ENCODE measurements at places on chromosomes 12 and 14.

DNA sequence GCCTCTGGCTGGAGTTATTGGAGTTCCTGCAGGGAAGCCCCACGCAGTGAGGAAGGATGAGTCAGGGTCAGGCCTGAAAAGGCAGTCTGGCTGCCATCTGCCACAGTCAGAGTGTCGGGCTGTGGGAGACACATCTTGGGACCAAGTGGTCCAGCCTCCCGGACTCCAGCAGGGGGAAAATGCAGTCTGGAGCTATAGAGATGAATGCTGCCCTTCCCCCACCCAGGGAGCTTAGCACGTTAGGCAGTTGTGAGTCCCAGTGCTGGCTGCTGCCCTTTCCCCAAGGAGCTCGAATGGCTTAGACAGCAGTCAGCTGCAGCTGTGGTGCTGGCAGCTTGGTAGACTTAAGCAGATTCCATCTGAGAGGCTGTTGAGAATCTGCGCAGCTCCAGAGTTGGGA, 8.2 kb upstream of the NTS start:
- DNase-seq, result no peak

DNA sequence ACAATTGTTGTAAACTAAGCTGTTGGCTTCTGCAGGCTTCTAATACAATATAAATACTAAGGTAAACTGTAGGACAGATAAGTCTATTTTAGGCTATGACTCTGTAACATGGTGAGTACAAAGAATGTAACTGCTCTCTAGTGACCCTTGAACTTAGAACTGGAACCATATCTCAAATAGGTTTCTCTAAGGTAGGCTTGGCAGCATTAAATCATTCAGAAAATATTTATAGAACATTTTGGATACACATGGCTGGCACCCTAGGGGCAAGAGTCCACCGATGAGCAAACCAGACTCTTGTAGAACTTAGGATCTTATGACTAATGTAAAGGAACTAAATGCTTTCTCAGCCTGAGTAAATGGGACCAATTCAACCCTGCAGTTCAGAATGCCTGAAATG, 19.4 kb upstream of the SLC25A3 start:
- DNase-seq, result no peak

GRCh38 chr14:34277191-34277590, 184.8 kb downstream of the SPTSSA start:
- DNase-seq, result no peak

DNA sequence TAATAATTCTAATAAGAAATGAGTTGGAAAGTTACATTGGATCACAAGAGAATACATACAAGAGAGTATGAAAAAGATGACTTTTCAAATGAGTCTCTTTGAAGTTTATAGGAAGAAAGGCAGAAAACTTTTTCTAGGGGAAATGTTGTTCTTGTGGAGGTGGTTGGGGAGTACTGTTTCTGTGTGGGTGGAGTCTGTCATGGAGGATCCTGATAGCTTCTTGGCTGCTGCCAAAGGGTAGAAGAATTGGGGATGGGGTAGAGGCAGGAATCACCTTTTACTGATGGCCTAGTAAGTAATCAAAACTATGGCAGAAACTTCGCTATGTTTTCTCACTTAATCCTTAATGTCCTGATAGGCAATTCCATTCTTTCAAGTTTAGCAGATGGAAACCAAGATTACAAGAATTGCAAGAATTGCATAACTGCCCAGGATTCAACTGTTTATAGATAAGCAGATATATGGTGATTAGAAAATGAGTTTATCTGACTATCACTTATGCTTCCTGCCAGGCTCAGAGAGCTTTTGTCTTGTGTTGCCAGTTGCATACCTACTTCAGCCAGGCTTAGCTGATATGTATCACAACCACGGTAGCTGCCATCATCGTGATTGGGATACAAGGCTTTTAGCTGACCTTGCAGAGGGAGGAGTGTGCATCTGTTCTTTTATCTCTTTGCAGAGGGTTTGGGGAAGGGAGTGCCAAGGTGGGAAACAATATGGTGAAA, 463.9 kb downstream of the TMTC2 start:
- DNase-seq, result no peak

GRCh38 chr14:35068238-35069012, 22.4 kb downstream of the FAM177A1 start:
- no peak for DNase-seq

DNA sequence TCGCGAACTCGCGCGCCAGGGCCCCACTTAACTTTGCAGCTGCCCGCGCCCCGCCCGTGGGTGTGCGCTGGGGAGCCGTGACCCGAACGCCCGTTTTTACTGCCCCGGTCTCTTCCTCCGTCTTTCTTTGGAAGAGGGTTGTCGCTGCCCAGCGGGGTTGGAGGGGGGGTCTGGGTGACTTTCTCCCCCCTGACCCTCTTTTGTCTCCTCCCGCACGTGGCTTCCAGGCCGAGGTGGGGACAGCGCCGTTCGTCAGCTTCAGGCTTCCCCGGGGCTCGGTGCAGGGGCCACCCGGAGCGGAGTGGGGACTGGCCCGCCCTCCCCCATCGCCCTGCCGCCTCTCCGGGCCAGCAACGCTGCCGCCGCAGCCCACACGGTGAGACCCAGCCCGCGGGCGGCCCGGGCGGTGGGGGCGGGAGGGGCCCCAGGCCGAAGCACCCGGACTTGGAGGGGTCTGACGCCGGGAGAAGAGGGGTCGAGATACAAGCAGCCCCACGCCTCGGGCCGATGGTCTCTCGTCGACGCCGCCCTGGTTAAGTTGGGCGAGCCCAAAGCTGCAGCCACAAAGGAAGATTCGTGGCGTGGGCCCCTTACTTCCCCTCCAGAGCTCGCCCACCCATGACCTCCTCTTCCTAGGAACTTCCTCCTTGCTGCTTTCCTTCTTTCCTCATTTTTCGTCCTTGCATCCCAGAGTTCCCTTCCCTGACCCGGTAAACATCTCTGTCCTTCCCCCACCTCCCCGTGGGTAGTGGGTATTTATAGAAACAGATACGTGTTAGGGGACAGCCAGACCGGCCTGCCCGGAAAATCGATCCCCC, 1.2 kb downstream of the DYRK2 start:
- peak; percentile 31 for DNase-seq

DNA sequence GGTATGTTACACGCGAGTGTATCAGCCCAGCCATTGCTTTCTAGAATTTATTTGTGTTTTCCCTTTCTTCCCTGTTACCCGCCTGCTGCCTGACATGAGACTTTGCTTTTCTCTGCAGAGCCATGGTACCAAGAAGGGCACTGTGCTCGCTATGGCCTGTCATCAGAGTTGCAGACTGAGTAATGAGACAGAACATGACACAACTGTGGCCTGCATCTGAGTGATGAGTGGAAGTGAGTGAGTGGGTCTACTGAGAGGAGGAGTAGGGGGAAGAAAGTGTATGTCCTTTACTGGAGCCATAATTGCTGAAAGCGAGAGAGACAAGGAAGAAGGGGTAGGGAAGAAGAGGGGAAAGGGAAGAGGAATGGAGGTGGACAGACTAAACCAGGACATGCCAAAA, 2.9 kb downstream of the RILPL1 start:
- DNase-seq, result no peak
